Lower lobe of right lung (tissue), 2 donors: ENCODE measurements at places on chromosomes 5 and 9. TPM values are rescaled to one million over a fixed set of nuclear protein-coding genes. Genes with fewer than 3 reads are reported as not detected.
A peak's percentile ranks its signal among the peaks of the same experiment; 100 is the strongest.

NEUROG1 gene
- not detected for total RNA-seq

- H3K4me1 ChIP-seq = no peaks in the 10 kb centered on the region
- no peak for DNase-seq
Observed at GRCh38 chr9:3733039-3733408, 207.2 kb upstream of the RFX3 start.

ADRB2 gene
- 26.4 TPM for total RNA-seq

DNA sequence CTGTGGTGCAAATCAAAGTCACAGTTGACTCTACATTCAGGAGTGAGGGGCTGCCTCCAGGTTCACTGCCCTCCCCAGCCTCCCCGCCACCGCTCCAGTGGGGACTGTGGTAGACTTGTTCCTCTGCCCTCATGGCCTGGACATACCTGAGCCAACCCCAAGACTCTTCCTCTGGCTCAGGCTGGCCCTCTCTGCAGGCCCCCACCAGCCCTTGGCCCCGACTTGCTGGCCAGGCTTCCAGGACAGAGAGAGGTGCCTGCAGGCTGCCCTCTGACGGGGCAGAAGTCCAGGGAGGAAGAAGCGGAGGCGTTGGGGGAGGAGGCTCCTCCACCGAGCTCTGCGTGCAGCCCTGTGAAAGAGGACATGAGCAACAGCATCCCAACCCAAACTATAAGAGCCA is 2.8 kb upstream of the SARDH start:
- no peaks in the 10 kb centered on the region for H3K36me3 ChIP-seq
- H3K4me3 ChIP-seq = no peak overlapping the region
- no peak overlapping the region for H3K27ac ChIP-seq
- H3K27me3 ChIP-seq = no peaks in the 10 kb centered on the region
- peaks cover 13% of the 10 kb centered on the region for H3K4me1 ChIP-seq
- no peak for DNase-seq

DNA sequence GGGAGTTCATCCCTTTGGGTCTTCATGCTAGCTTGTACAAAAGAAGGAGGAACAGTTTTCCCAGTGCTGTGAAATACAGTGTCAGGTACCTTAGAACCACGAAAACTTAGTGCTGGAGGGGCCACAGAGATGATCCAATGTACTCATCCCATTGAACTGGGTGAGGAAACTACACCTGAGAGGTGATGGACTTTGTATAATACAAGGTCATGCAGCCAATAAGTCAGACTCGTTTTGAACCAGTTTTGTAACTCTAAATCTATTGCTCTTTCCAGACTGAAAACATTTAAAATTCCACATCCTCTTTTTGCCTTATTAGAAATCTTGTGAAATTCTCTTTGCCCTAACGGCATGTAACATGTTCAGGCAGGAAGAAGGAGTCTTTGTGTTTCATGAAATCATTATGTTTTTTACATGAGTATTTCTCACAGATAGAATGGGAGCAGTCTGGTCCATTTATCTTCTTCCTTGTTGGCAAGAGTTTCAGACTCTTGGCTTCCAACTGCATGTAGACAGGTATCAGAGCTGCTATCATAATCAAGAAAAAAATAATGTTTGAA is 146.8 kb upstream of the FBXL7 start:
- H3K4me1 ChIP-seq = peaks cover 6% of the 10 kb centered on the region
- no peaks in the 10 kb centered on the region for H3K27me3 ChIP-seq
- H3K4me3 ChIP-seq = no peak overlapping the region
- no peak for DNase-seq
- H3K27ac ChIP-seq = no peak overlapping the region

DNA sequence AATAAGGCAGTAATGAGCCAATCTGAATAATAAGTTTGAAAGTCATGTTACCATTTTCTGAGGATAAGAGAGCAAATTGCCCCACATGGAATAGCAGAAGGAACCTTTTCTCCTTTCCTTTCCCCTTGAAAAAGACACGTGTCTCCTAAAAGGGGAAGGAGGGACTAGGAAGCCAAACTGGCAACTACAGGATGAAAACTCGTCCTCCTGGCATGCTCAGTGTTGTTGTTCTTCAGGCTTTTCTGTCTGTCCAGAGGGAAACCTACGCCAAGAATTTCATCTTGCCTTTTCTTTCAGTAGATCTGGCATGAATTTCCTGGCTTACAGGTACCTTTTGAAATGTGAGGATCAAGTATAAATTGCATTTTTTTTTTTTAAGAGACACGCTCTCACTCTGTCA is 355.9 kb upstream of the TLE4 start:
- no peak for DNase-seq
- no peaks in the 10 kb centered on the region for H3K36me3 ChIP-seq
- no peak overlapping the region for H3K4me3 ChIP-seq
- H3K27ac ChIP-seq = no peak overlapping the region
- no peaks in the 10 kb centered on the region for H3K4me1 ChIP-seq

DNA sequence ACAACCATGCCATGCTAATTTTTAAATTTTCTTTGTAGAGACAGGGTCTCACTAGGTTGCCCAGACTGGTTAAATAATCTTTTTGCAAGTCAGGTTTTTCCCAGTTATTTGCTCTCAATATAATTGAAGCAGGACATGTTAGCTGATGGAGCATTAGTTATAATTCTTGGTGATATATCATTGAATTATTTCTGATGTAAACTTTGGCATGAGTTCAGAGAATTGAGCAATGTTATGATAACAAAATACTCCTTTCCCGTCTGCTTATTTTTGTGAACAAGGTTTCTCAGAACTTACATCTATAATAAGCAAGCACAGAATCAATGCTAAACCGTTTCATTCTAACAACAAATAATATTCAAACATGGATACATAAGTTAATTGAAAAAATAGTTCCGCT is 37.8 kb downstream of the BHMT start:
- H3K4me1 ChIP-seq = no peaks in the 10 kb centered on the region
- no peaks in the 10 kb centered on the region for H3K36me3 ChIP-seq
- no peak overlapping the region for H3K27ac ChIP-seq
- DNase-seq = no peak

DNA sequence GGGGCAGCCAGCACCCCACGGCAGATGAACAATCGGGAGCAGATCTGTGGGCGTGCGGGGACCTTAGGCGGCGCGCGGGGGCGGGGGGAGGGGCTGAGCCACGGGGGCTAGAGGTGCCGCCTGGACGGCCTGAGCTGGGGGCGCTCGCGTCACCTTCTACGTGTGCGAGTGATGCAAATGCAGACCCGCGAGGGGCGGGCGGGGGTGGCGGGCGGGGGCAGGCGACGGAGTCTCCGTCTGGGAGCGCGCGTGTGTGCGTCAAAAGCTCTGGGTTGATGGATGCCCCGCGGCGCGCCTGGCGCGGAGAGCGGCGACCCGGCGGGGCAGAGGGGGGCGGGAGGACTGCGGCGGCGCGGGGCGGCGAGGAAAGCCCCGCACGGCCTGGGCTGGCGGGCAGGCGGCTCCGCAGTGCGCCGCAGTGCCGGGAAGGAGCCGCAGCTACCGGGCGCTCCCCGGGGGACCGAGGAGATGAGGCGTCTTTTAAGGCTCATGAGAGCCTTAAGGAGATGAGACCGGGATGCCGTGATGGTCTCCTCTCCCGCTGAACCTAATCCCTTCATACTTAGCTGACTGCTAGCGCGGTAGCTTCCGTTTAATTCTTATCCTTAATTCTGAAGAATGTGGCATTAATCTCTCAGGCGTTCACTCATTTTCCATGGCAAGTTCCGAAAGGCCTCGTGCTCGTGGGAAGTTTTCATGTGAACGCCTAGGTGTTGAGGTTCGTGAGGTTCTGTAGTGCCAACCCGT is 1.5 kb downstream of the SV2C start:
- H3K4me1 ChIP-seq = peaks cover 26% of the 10 kb centered on the region
- DNase-seq = no peak
- peaks cover 56% of the 10 kb centered on the region for H3K27me3 ChIP-seq
- no peaks in the 10 kb centered on the region for H3K36me3 ChIP-seq
- peak overlapping the region; percentile 34 for H3K4me3 ChIP-seq
- H3K27ac ChIP-seq = no peak overlapping the region

GRCh38 chr5:160665460-160665859 is 186.6 kb downstream of the ATP10B start:
- DNase-seq = no peak
- H3K4me3 ChIP-seq = no peak overlapping the region
- H3K4me1 ChIP-seq = no peaks in the 10 kb centered on the region
- H3K27me3 ChIP-seq = no peaks in the 10 kb centered on the region

- H3K27me3 ChIP-seq = no peaks in the 10 kb centered on the region
- no peak for DNase-seq
- no peaks in the 10 kb centered on the region for H3K4me1 ChIP-seq
- H3K36me3 ChIP-seq = no peaks in the 10 kb centered on the region
Observed at GRCh38 chr5:156762771-156763170, 87.3 kb upstream of the PPP1R2B start.

DNA sequence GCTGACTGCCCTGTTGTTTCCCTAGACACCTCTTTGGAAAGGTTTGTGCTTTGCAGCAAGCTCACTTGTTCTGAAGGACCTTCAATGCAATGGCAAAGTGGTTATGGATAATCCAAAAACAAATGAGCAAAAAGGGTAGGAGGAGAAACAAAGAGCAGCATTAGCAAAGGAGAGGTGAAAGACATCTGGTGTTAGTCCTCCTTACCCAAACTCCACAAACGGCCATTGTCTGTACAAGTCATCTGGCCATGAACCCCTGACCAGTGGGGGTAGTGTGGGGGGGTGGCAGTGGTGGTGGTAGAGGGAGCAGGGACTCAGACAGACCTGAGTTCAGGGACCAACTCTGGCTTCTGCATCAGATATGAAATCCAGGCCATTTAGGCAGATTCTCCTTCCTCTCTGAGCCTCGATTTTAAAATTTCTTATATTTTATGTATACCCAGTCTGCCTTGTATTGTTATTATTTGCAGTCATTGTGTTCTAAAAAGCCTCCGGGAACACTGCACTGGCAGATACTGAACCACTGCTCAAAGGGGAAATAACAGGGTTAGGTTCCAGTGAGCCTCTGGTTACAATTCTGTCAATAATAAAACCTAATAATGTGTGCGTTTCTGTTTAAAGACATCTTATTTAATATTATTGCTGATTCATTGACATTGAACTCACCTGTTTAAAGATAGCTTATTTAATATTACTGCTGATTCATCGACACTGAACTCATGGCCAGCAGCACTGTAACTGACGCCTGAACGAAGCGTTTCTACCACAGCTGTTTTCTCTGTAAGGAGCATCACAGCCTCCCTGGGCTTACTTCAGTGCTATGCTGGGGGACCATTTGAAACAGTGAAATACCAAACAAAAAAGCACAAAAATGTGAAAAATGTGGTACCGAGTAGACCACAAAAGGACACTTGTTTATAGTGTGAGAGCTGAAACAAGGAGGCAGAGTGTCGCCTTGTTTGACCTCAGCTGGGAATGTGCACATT is 156.0 kb downstream of the SEC61B start:
- H3K4me1 ChIP-seq = no peaks in the 10 kb centered on the region
- DNase-seq = no peak
- H3K27me3 ChIP-seq = peaks cover 4% of the 10 kb centered on the region
- H3K4me3 ChIP-seq = no peak overlapping the region
- no peaks in the 10 kb centered on the region for H3K36me3 ChIP-seq
- H3K27ac ChIP-seq = no peak overlapping the region

DNA sequence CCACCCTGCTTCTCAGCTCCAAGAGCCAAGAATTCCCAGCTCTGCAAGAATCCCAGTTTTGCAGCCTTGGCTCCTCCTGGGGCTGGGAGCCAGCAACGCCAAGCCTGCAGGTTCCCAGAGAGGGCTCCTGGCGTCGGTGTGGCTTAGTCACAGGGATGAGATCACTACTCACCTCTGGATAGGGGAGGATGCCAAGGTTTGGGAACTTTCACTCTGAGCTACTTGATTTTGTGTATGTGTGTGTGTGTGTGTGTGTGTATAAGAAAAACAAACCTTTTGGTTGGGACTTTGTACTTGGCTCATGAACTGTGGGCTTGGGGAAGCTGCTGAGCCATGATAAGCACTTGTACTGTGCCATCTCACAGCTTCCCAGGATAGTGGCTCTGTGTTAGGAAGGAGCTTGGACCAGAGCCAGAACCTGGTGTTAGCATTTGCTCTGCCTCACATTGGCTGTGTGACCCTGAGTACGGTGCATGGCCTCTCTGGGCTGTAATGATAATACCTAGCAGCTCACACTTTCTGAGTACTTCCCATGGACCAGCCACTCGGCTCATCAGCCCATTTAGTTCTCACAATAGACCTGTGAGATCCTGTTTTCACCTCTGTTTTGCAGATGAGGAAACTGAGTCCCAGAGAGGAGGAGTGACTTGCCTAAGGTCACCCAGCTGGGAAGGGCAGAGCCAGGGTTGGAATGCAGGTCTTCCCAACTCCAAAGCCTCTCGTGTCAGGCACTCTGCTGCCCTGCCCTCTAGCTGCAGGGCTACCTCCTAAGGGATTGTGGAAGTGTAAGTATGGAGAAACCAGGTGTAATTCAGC is 41.4 kb upstream of the DAB2IP start:
- H3K4me3 ChIP-seq = no peak overlapping the region
- peak; percentile 59 for DNase-seq

HAVCR1 gene
- total RNA-seq = not detected

GRCh38 chr5:171306781-171307591 is 2.1 kb upstream of the TLX3 start:
- H3K4me1 ChIP-seq = peaks cover 20% of the 10 kb centered on the region
- H3K27ac ChIP-seq = no peak overlapping the region
- H3K4me3 ChIP-seq = no peak overlapping the region
- H3K36me3 ChIP-seq = no peaks in the 10 kb centered on the region

- DNase-seq = no peak
- H3K4me3 ChIP-seq = no peak overlapping the region
- no peaks in the 10 kb centered on the region for H3K36me3 ChIP-seq
- H3K27ac ChIP-seq = no peak overlapping the region
- no peaks in the 10 kb centered on the region for H3K4me1 ChIP-seq
Observed at GRCh38 chr5:39758426-39758825, 333.6 kb upstream of the DAB2 start.

- peaks cover 66% of the 10 kb centered on the region for H3K36me3 ChIP-seq
- no peak for DNase-seq
- H3K27me3 ChIP-seq = no peaks in the 10 kb centered on the region
Observed at GRCh38 chr5:87368601-87369000, 44.1 kb downstream of the CCNH start.

GRCh38 chr5:133499895-133500294 is 112.4 kb downstream of the FSTL4 start:
- no peaks in the 10 kb centered on the region for H3K36me3 ChIP-seq
- no peaks in the 10 kb centered on the region for H3K27me3 ChIP-seq
- no peak overlapping the region for H3K27ac ChIP-seq
- DNase-seq = no peak
- H3K4me1 ChIP-seq = no peaks in the 10 kb centered on the region

DNA sequence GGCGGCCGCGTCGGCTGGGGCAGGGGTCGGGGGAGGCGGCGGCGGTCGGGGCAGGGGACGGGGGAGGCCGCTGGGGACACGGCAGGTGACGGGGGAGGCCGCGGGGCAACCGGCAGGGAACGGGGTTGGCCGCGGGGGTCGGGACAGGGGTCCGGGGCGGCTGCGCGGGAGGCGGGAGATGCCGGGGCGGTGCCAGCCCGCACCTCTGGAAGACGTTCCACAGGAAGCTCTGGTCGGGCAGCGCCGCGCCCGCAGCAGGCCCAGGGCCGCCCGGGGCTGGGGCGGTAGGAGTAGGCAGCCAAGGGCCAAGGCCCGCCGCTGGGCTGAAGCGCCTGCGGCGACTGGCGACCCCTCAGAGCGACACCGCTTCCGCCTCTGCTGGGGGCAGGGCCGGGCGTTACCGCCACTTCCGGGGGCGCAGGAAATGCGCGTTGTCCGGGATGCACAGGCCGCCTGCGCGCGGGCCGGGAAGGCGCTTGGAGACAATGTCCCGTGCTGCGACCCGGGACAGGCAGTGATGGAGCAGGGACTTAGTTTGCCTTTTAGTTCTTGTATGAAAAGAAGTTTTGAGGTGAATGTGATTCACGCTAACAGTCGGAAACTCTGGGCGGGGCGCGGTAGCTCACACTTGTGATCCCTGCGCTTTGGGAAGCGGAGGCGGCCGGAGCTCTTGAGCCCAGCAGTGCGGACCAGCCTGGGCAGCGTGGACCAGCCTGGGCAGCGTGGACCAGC is 110.0 kb upstream of the LPCAT1 start:
- peaks cover 4% of the 10 kb centered on the region for H3K4me1 ChIP-seq
- H3K27ac ChIP-seq = peak overlapping the region; percentile 82
- H3K36me3 ChIP-seq = no peaks in the 10 kb centered on the region
- DNase-seq = peak; percentile 85
- no peaks in the 10 kb centered on the region for H3K27me3 ChIP-seq
